ENCODE measurements at places on chromosomes 11 and 22. TPM values are rescaled to one million over a fixed set of nuclear protein-coding genes. Genes with fewer than 3 reads are reported as not detected.

MRPL49 gene
- total RNA-seq = 78.3 TPM

MS4A3 gene
- total RNA-seq = not detected

BUD13 gene
- total RNA-seq = 10.6 TPM

EHF gene
- total RNA-seq = 0.48 TPM

PLEKHB1 gene
- 0.42 TPM for total RNA-seq

OR51I1 gene
- total RNA-seq = not detected

ADM2 gene
- total RNA-seq = 0.64 TPM

B4GALNT4 gene
- total RNA-seq = 10.4 TPM

C11orf42 gene
- not detected for total RNA-seq

MFNG gene
- 2.5 TPM for total RNA-seq

PIWIL4 gene
- total RNA-seq = 0.39 TPM

CREB3L1 gene
- 5.5 TPM for total RNA-seq

OR52I1 gene
- total RNA-seq = not detected

NPAS4 gene
- total RNA-seq = not detected

FGF19 gene
- 0.09 TPM for total RNA-seq

LINC01488 gene
- not detected for total RNA-seq
